ENCODE measurements at places on chromosomes 6 and 20.

DNA sequence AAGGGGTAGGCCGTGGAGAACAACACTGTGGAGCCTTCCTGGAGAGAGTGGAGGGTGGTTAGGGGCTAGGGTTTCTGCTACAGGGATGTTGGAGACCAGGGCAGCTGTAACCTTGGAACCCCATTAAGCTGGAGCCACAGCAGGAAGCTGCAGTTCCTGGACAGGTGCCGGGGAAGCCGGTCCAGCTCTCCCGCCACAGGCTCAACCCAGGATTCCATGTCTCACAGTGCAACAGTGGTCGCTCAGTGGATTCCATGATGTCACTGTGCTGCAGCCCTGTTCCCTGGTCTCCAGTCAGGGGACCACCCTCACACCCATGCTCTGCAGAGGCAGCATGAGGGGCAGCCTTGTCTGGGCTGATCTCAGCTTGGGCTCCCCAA lies 264.6 kb upstream of the CDYL start:
- DNase-seq = no peak

- no peak for DNase-seq
Measured at GRCh38 chr20:6348908-6349307, 226.1 kb upstream of the FERMT1 start.

GRCh38 chr6:25053875-25054371 lies 118.2 kb upstream of the RIPOR2 start:
- no peak for DNase-seq

DNA sequence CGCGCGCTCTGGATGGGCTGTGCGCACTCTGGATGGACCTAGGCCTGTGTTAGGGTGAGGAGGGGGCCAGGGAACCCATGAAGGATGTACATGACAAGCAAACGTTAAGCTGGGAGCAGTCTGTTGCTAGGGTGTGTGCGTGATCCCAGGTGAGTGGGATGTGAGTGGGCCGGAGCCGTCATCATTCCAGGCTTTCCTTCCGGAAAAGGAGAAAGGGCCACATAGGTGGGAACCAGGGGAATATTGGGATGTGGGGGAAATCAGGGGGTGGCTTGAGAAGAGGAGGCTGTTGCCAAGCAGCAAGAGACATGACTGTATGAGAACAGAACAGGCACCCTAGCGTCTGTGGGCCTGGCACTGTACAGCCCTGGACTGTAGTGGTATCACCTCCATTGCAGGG lies 49.7 kb upstream of the EPB41L1 start:
- no peak for DNase-seq

DNA sequence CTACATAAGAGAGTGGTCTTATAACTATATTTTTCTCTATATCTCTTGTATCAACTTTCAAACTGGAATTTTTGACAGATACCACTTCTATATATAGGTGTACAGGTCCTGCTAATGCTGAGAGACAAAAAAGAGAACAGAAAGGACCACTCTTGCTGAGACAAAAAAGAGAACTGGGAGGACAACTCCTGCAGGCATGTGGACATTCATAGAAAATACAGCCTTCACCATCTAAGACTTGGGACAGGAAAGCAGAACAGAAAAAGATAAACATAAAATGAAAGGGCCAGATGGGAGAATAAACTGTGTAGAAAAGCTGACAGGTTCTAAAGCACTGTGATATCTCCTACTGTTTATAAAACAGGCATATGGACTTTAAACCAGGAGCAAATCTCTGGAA lies 541.0 kb upstream of the ADGRB3 start:
- no peak for DNase-seq

DNA sequence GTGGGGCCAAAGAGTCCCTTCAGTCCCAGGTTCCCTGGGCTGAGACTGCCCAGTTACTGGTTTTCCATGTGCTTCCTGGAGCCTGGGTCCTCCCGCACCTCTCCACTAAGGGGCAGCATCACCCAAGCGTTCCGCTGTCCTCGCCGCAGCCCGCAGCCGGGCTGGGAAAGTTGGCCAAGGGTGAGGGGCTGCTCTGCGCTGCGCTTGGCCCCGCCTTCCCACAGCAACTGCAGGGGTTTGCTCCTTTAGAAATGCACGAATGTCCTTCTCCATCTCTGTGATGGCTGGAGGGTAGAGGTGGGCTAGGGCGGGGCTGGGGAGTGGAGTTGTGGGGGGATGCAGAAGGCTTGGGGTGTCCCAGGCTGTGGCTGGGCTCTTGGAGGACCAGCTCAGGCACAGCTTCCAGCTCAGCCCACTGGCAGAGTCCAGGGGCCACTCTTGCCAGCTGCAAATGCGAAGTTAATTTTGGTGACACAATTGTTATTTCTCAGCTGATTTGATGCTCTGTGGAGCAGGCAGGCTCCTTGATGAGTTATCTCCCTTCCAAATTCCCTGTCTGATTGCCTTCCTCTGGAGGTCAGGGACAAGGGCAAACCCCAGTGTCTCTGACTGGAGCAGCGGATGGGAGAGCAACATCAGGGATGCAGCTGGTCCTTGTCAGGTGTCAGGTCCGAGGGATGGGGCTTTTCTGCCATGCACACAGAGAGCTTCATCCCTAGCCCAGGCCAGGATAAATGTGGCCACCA lies 63.2 kb downstream of the NOL4L start:
- peak; percentile 41 for DNase-seq

GRCh38 chr6:47034421-47034820 lies 7.7 kb downstream of the ADGRF1 start:
- DNase-seq = no peak

GRCh38 chr6:144006736-144007477 lies 1.2 kb downstream of the PLAGL1 start:
- peak; percentile 47 for DNase-seq

DNA sequence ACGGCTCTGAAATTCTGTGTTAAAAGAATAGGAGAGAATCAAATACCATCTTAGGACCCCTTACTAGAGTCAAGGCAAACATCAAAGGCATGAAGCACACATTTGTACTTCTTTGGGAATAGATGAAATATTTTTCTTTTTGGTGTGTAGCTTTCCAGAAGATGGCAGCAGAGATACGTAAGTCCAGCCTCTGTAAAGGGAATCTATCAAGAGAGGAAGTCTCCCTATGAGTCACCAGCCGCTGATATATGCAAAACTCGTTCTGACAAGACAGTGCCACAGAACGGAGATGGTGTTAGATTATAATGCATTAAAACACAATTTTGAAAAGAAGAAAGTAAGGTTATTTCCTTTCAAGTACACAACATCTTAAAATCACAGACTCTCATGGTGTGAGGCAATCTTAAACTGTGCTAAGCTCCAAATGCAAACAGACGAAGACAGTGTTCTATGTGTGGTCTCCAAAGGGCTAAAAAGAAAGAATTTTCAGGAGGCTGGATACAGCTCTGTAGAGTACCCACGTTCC lies 120.0 kb upstream of the AGPAT4 start:
- DNase-seq = peak; percentile 68

DNA sequence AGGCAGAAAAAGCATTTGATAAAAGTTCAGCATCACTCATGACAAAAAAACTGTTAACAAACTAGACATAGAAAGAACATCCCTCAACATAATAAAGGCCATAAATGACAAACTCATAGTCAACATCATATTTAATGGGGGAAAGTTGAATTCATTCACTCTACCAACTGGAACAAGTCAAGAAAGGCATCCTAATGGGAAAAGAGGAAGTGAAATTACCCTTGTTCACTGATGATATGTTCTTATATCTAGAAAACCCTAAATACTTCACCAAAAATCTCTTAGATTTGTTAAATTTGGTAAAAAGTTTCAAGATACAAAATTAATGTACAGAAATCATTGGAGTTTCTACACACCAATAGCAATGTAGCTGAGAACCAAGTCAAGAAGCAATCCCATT lies 48.9 kb downstream of the GGTLC1 start:
- no peak for DNase-seq

GRCh38 chr20:53382263-53382844 lies 211.3 kb downstream of the ZNF217 start:
- DNase-seq = no peak

GRCh38 chr20:23161968-23162696 lies 76.0 kb upstream of the CD93 start:
- peak; percentile 69 for DNase-seq

- peak; percentile 33 for DNase-seq
Measured at GRCh38 chr6:36364669-36365479, 22.6 kb downstream of the ETV7 start.

GRCh38 chr20:47665221-47665991 lies 119.9 kb downstream of the SULF2 start:
- DNase-seq = no peak

GRCh38 chr6:36094753-36095496 lies 35.4 kb upstream of the MAPK13 start:
- peak; percentile 65 for DNase-seq

GRCh38 chr6:97438011-97438671 lies 155.1 kb upstream of the MMS22L start:
- DNase-seq = no peak

- no peak for DNase-seq
Measured at GRCh38 chr20:41175727-41176330, 38.5 kb downstream of the PLCG1 start.

GRCh38 chr20:991850-992249 lies 10.3 kb downstream of the RSPO4 start:
- no peak for DNase-seq

- no peak for DNase-seq
Measured at GRCh38 chr6:35343092-35343834, 905 bp downstream of the PPARD start.

- no peak for DNase-seq
Measured at GRCh38 chr6:73491377-73491776, 29.5 kb downstream of the EEF1A1 start.

- DNase-seq = no peak
Measured at GRCh38 chr20:60690771-60691170, 561.3 kb upstream of the CDH4 start.

- DNase-seq = peak; percentile 92
Measured at GRCh38 chr20:54347166-54347833, 128.1 kb upstream of the DOK5 start.

- DNase-seq = no peak
Measured at GRCh38 chr6:21070620-21071019, 522.9 kb upstream of the SOX4 start.

GRCh38 chr20:24753130-24753529 lies 195.9 kb upstream of the CST7 start:
- DNase-seq = no peak

DNA sequence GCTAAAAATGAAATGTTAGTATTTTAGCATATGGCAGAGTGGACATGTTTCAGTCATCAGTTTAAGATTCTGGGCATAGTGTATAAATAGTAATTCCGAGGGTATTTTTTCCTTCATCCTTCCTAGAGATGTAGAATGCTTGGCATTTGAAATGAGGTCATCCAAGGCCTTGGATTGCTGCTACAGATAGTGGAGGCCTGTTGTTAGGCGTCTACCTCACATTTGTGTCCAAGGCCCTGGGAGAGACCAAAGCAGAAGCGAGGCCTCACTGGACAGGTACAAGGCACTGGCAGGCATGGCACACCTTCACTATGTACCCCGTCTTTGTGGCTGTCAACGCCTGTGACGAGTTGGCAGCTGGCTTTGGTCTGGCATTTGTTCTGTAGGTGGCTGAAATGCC lies 58.0 kb downstream of the DTD1 start:
- DNase-seq = no peak

DNA sequence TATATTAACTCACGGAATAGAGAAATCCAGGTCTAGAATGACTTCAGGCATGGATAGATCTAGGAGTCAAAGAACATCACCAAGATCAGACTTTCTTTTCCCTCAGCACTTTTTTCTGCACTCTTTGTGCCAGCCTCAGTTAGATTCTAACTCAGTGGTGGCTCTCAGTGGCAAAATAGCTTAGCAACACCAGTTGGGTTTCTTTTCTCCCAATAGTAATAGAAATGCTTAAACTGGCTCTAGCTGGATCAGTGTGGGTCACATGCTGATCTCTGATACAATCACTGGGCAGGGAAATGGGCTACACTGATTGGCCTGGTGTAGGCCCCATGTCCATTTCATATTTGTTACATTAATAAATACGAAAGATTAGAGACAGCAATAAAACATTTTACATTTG lies 44.2 kb upstream of the ARFGEF2 start:
- DNase-seq = no peak

- DNase-seq = no peak
Measured at GRCh38 chr6:88650029-88650619, 313.3 kb downstream of the RNGTT start.

DNA sequence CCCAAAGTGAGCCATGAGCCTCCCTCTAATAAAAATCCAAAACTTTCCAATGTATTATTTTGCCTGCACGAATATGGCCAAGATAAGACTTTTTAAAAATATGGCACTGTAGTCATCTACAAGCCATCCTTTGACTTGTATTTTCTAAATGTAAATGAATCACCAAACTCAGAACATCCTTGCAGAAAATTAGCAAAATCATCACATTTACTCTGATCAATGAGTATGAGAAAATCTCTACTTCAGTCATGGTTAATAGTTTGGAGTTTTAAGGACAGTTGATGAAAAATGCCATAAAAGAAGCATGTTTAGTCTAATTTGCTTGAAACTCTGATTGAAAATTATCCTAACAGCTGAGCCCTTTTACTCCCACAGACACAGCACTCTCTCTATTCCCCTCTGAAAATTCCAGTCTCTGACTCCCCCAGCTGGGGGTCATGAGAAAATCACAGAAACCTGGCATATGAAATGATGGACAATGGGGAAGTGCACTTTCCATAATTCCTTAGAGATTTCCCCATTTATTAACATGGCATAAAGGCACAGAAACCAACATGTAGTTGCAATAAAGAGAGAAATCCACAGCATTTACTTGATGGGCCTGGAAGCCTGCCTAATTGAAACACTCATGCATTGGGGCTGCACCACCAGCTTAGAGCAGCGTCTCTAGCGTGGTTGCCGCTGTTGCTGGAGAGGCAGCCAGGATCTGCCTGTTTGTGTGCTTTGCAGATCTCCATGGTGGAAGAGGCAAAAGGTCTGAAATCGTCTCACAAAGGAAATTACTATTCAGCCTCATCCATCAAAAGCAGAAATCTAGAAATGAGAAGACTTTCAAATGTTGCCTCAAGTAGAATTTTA lies 214.0 kb downstream of the WDR27 start:
- DNase-seq = no peak

DNA sequence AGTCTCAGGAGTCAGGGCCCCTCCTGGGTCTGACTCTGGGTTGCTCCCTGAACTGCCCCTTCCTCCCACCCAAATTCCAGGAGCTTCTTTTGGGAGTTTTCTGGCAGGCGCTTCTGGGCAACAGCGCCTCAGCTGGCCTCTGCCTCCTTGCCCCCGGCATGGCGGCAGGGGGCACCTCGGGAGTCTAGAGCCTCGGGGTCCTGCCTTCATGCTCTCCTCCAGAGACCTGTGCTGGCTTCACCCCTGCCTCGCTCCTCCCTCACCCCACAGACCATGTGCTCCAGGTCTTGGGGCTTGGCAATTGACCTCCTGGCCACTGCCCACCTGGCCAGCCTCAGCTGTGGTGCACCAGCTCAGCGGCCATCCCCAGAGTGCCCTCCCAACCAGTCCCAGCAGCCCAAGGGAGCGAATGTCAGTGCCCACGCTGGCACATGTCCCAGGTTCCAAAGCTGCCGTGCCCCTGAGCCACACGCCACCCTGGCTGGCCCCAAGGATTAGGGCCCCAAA lies 43.4 kb downstream of the SRC start:
- no peak for DNase-seq

Measured in Caki2 (cell line).